ENCODE measurements at places on chromosomes 2 and 18.

DNA sequence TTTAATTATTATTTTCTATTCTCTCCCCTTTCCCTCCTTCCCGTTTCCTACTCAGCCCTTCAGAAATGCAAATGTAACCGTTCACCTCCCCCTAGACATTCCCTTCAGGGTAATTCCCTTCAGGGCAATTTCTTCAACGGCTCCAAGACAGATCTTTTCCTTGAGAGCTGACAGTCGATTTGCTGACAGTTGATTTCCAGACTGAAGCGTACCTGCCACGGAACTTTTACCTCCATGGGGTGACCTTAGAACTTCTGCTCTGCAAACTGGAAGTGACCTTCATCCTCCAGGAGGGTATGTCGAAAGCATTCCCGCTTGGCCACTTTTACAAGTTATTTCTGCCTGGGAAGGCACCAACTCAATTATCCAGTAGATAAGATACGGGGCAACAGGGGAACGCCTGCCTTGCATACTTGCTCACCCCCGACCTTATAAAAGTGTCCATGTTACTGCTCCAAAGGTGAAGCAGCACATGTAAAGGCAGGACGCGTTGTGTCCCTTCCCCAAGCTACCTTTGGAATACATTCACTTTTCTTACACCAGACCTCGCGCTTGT is 18.5 kb downstream of the B3GNT7 start:
- no peak for DNase-seq

- DNase-seq = no peak
Observed at GRCh38 chr2:190379249-190379964, 28.7 kb upstream of the MFSD6 start.

DNA sequence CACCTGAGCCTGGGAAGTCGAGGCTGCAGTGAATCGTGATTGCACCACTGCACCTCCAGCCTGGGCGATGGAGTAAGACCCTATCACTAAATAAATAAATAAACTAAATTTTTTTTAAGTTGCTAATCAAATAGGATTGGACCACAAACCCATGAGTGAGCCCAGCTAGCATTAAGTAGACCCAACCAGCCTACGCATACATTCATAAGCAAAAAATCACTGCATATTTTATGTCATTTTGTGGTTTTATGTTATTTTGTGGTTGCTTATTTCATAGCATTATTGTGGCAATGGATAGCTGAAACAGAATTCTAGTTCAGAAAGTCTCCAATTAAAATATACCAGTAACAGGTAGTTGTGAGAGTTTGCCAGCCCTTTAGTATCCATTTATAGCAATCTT is 29.1 kb upstream of the ZC3H15 start:
- no peak for DNase-seq

DNA sequence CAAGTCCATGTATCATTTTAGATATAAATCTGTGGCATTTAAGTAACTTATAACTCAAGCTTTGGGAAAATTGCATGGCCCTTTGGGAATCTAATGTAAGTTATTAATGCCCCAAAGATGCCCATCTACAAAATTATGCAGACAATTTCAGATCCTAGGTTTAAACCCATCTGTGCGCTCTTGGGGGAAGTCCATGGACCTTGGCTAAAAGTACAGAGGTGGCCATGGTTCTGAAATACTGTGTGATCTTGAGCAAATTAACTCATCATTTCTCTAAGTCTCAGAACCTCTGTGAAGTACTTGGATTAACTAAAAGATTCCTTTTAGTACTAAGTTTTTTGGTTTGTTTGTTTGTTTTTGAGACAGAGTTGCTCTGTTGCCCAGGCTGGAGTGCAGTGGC is 19.5 kb downstream of the INPP1 start:
- no peak for DNase-seq

GRCh38 chr2:6445156-6445555 is 420.6 kb downstream of the CMPK2 start:
- DNase-seq = no peak

DNA sequence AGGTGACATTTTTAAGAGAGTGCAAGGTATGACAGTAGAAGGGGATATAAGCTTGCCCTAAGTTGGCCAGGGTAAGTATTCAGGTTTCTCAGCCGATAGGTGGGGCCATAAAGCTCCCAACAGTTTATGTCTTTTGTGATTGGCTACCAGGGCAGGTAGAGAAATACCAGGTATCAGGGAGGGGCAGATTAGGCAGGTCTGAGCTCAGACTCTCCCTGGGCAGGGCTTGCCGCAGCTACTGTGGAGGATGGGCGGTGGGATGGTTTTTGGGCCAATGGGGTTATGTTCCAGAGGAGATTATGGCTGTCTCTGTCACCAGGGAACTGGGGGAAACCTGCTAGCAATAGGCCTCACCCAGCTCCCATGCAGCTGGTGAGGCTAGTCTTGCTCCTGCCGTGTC is 211.6 kb downstream of the PTH2R start:
- DNase-seq = no peak

DNA sequence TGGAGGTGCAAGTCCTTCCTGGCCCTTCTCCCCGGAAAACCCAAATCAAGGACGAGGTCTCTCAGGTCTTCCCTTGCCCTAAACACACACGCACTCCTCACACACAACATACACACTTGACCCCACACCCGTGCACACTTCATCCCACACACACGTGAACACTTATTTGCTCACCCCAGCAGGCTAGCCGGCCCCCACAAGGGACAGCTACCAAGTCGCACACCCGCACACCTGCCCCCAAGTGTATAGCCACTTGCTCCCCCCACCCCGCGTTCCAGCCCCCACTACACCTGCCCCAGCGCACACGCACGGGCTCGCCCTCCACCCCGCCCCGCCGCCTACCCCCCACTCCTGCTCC is 359 bp downstream of the TGFBRAP1 start:
- DNase-seq = no peak

- DNase-seq = no peak
Observed at GRCh38 chr2:219897456-219897855, 270.0 kb downstream of the SLC4A3 start.

DNA sequence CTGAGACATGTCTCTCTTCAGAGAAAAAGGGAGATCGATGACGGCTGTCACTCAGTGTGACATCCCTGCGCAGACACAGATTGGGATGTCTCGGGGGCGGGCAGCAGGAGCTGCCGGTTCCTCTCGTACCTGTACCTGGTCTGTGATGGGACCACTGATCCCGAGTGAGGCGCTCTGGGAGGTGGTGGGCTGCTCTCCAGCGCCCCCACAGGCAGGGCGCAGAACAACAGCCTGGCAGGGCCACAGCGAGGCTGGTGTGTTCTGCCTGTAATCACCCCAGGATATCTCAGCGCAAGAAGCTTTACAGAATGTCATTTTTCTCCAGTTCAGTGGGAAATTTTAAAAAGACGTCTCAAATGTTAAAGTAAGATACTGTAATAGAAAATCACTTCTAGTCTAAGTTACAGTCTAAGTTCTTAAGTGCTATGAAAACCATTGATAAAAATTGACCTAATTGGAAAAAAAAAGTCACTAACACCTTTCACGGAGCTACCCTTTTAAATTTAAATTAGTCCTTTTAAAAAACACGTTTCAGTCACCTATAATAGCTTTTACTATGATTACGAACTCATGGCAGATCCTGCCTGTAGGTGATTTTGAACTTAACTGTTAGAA is 189.8 kb downstream of the SNTG2 start:
- no peak for DNase-seq

- no peak for DNase-seq
Observed at GRCh38 chr2:125086313-125087184, 1061.5 kb downstream of the CNTNAP5 start.

DNA sequence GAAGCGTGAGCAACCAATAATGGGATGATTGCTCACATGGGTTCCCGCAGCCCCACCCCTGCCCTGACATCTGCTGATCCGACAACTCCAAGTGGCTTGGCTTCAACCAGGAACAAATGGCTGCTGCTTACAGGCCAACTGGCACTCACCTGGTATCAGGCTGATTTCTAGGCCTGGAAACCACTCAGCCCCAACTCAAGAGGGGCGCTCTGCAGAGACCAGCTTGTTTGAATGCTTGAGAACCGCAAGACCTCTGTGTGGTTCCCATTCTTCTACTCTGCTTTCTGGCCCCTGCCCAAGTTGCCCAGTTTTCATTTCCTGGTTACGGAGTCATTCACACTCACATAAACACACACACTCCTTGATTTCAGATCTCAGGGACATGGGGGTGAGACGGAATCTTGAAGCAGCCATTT is 52.0 kb downstream of the TNP1 start:
- no peak for DNase-seq

- no peak for DNase-seq
Observed at GRCh38 chr2:144629935-144630334, 110.0 kb upstream of the ZEB2 start.

DNA sequence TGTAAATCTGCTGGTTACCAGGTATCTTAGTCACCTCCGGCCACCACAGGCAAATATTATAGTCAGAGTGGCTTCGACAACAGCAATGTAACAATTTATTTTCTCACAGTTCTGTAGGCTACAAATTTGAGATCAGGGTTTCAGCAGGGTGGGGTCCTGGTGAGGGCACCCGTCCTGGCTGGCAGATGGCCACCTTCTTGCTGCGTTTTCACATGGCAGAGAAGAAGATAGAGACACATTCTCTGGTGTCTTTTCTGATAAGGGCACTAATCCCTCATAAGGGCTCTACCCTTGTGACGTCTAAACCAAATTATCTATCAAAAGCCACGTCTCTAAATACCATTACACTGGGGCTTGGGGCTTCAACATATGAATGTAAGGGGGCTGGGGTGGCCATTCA is 843.2 kb upstream of the FANCL start:
- DNase-seq = no peak

- DNase-seq = no peak
Observed at GRCh38 chr2:33215299-33215698, 261.1 kb upstream of the RASGRP3 start.

GRCh38 chr2:27738349-27739057 is 33.0 kb upstream of the MRPL33 start:
- DNase-seq = no peak

- DNase-seq = no peak
Observed at GRCh38 chr2:106899786-106900530, 14.0 kb upstream of the ST6GAL2 start.

DNA sequence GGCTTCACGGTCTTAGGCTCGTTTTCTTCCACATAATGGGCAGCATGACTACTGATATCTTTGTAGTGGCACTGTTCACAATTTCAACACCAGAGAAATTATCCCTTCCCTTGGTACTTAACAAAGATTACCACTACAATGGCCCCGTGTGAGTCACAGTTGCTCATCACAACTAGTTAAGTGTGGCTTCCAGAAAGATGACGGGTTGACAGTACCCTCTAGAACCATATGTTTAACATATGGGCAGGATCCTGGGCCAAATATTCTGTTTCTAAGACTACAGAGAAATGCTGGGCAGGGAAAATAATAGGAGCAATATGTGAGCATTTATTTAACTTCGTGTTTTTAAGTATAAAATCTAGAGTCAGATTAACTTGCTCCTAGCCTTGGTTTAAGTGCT is 780.1 kb upstream of the LINC00305 start:
- no peak for DNase-seq

DNA sequence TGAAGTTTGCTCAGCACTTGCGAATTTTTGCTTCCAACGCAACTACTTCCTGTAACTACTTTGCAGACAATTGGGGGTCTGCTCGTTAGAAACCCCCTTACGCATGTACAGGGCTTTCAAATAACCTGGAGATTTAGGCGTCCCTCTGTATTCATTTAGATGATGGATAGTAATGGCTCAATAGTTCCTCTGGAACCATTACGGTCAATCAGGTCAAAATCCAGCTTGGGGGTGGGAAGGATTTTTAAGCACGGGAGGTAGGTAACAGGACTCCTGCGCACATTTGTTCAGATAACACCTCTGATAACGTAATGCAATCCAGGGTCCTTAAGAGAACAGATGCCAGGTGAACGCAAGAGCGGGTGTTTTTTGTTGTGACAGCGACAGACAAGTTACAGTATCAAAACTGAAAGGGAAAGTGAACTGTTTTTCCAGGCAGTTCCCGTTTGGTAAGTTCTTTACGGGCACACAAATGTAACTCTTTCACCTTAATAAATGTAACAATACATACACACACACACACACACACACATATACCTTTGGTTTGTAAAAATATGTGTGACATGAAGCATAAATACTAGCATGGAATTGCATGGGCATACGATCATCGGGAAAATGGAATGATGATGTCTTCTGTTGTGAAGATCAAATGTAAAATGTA is 3.8 kb upstream of the OSR1 start:
- DNase-seq = no peak

- no peak for DNase-seq
Observed at GRCh38 chr18:5974696-5975095, 79.4 kb upstream of the TMEM200C start.

DNA sequence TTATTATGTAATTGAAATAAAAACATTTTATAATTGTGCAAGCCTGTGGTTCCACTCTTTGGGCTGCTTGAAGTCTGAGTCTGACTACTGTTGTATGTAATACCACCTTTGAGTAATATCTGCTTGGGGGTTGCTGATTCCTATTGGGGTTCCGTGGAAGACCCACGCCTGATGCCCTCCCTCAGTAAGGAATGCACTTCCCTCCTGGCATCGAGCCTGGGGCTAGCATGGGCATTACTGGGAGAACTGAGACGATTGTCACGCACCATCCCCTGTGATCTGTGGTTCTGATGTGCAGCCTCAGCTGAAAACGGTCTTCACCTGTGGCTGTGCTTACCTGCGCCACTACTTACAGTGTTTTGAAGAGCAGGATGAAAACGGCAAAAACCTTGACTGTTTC is 32.7 kb upstream of the RBM44 start:
- no peak for DNase-seq

GRCh38 chr2:63914311-63914710 is 72.6 kb downstream of the UGP2 start:
- no peak for DNase-seq

- DNase-seq = no peak
Observed at GRCh38 chr2:216555274-216555673, 56.6 kb downstream of the RPL37A start.

GRCh38 chr2:4765787-4766530 is 926.2 kb upstream of the SOX11 start:
- DNase-seq = no peak

- DNase-seq = no peak
Observed at GRCh38 chr2:118061135-118061955, 26.9 kb upstream of the INSIG2 start.

DNA sequence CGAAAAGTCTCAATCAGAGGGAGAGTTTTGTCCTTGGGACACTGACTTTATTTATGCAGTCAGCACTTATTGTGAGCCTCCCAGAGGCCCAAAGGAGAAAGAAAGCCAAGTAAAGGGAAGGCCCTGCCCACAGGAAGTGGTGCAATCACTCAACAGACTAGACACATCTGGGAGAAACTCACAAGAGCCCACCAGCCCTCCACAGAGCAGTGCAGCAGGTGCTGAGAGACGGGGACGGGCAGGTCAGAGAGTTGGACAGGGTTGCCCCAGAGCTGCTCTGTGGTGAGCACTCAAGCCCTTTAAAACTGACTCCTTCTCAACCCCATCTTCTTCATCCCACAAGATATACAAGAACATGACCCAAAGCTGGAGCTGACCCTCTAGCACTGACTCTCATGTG is 96.0 kb downstream of the TFCP2L1 start:
- DNase-seq = no peak

Measured in esophagus squamous epithelium (tissue), 5 donors.